ENCODE measurements at places on chromosomes 7 and 10.

- DNase-seq, result no peak
These were observed 30.1 kb downstream of the CAV1 start for GRCh38 chr7:116554911-116555310.

GRCh38 chr7:137243741-137244140 lies 99.8 kb downstream of the PTN start:
- no peak for DNase-seq

GRCh38 chr10:70939441-70940003 lies 51.2 kb upstream of the PCBD1 start:
- DNase-seq, result no peak

DNA sequence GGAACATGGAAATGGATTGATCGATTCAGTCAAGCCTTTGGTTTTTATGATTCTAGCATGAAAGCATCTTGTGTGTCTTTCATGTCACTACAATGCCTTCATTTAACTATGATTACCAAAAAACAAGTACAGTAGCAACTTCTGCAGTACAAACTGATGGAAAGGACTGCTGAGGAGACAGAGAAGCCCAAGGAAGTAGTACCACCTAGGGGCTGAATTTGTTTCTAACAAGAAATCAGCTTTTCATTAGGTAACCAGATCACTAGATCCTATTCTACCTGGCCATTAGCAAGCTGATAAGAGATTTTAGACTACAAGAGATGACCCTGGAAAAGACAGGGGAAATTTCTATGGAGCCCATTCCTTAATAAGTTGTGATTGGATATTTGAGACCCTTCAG lies 3.2 kb upstream of the IFIT1 start:
- no peak for DNase-seq

DNA sequence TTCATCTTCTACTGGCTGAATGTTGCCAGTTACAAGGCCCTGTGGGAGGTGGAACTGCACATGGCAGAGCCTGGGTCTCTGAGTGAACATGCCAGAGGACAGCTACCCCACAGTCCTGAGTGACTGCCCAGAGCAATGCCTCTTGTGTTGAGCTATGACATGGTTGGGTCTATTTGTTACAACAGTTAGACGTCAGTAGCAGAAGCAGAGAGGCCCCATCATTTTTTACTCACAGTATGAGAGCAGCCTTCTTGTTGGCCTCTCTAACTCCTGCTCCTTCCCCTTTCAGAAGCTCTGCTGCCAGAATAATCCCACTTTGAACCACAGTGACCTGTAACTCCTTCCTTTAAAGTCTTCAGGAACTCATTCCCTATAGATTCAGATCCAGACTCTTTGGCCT lies 30.8 kb upstream of the NRP1 start:
- DNase-seq, result no peak

DNA sequence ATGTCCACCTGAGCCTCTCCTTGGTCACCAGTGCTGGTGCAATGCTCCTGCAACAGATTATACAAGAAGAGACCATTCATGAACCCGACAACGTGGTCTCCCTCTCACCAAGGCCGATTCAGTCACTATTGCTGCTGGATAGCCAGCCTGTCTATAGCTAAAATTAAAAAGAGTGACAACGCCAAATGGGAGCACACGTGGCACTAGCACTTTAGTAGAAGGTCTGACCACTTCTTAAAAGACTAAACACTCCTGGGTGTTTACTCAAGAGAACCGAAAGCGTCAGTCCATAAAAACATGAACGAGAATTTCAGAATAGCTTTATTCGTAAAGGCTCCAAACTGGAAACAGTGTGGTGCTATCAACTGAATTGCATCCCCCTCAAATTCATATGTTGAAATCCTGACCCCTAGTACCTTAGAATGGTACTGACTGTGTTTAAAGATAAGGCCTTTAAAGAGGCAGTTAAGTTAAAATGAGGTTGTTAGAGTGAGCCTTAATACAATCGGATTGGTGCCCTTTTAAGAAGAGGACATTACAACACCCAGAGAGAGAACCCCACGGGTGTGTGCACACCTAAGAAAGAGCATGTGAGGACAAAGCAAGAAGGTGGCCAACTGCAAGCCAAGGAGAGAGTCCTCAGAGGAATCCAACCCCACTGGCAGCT lies 4.4 kb upstream of the GALNTL5 start:
- no peak for DNase-seq

DNA sequence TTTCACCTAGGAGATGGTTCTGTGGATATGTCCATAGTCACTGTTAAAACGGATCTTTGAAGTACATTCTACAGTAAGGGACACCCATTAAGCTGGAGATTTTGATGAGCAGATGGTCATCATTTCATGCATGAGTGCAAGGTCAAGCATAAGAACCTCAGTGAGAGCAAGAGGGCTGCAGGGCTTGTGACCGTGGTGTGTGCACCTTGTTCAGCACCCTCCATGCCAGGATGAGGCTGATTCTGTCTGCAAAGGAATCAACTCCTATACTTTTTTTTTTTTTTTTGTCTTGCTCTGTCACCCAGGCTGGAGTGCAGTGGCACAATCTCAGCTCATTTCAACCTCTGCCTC lies 17.6 kb downstream of the PDSS1 start:
- DNase-seq, result no peak

DNA sequence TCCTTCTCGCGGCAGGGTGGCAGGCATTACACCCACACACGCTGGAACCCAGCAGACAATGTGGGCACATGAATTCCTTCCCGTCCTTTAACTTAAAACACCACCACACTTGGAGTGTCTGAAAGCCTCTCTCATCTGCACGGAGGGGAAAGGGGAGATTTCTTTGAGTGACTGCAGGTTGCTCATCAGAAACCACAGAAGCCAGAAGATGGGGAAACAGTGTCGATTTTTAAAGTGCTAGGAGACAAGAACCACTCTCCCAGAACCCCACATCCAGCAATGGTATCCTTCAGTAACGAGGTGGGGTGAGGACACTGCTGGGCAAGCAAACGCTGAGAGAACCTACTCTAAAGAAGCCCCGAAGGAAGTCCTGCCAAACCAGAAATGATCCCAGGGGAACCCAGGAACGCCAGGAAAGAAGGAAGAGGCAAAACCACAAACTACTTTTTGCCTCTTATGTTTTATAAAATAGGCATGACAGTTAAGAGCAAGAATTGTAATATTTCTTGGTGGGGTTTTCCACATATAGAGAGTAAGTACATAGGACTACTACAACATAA lies 254.3 kb downstream of the ELFN1 start:
- no peak for DNase-seq

GRCh38 chr10:121690152-121690848 lies 92.1 kb upstream of the FGFR2 start:
- DNase-seq, result no peak

DNA sequence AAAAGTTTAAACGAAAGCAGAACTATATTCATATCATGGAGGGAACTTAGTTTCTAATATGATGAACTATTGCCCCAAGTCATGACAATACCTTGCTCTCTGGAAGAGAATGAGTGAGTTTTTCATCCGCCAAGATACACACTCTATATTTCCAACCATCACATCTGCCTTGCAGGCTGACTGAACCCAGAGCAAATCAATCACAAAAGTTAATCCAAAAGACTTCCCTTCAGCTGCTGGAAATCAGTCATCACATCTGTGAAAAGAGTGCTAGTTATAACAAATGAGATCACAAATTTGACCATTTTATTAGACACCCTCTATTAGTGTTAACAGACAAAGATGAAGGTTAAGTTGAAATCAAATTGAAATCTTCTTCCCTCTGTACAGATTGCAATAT lies 261.7 kb upstream of the PRKCQ start:
- no peak for DNase-seq

DNA sequence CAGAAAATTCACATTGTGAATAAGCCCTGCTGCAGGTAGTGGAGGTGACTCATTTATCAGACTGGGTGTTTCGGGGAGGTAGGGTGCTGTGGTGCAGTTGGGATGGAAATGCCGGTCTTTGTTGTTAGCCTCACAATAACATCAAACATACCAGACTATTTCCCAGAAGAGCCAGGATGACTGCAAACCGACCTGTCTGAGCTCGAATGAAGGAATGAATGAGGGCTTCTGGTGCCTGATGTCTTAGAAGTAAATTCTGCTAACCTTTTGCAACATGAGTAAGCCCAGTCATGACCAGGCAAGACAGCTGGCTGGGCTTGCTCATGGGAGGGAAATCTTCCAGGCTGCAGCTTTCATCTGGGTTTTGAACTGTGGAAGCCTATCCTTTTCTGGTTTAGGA lies 2.4 kb upstream of the VDAC2 start:
- DNase-seq, result no peak

- no peak for DNase-seq
These were observed 155.2 kb upstream of the GNAI1 start for GRCh38 chr7:79979437-79979836.

DNA sequence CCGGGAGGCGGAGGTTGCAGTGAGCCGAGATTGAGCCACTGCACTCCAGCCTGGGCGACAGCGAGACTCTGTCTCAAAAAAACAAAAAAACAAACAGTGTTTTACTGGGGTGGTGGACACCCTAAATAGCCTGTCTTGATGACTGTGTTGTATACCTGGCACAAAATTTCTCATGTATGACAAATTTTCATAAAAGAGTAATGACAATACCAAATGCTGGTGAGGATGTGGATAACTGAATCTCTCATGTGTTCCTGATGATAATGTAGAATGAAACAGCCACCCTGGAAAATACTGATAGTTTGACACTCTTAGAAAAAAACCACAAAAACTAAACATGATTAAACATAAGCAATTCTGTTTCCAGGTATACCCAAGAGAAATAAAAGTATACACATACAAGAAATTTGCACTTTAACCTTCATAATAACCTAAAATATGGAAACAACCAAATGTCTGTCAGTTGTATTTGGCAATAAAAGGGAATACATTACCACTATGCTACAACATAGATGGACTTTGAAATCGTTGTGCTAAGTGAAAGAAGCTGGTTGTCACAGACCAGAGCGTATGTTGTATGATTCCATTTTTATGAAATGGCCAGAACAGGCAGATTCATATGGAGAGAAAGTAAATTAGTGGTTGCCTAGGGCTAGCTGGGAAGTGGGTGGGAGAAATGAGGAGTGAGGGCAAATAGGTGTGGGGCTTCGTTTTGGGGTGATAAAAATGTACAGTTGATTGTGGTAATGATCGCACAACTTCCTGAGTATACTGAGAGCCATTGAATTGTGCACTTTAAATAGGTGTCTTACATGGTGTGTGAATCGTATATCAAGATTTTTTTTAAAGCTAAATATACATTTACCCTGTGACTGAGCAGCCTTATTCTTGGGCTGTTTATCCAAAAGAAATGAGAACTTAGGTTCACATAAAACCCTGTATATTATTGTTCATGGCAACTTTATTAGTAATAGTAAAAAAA lies 12.5 kb downstream of the WDR37 start:
- no peak for DNase-seq

- DNase-seq, result no peak
These were observed 1035.6 kb upstream of the PHF14 start for GRCh38 chr7:9937944-9938631.

DNA sequence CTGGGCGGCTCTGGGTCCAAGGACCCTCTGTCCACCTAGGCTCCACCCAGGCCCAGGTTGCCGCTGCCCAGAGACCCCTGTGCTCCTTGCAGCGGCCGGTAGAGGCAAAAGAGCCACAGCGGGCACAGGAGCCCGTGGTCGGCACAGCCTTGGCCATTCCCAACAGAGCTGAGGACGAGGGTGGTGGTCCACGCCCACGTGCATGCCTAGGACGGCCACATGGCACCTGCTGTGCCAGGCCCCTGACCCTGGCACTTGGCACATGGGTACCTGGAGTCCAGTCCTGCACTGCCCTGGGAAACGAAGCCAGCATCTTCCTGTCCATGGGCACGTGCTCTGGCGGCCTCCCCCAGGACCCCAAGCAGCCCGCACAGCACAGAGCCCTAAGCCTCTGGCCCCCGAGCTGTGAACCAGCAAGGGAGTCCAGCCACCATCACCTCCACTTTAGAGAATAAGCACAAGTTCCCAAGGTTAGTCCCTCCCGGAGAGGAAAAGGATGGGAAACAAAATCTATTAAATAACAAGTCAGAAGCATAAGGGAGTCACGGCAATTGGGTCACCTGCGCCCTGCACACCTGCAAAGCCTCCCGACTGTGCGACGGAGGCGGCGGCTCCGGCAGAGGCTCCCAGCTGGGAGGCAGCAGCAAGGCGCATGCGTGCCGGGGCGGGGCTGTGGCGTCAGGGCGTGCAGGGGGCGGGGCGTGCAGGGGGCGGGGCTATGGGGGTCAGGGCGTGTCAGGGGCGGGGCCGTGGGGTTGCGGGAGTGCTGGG lies 59.1 kb downstream of the STK32C start:
- DNase-seq, result peak; percentile 72

DNA sequence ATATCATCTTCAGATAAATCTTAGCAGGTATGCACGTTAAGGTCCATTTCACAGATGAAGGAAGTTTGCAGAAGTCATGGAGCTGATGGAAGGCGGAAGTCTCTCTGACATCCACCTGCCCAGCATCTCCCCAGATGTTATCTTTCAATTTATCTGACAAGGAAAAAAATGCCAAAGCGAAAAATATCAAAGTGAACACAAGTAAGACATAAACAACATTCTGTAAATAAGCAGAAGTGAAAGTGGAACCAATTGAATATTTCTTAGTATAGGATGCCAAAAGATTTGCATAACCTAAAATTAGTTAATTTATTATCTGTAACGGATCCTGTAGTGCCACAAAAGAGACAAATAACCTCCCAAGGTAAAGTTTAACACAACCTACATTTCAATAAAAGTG lies 73.6 kb upstream of the NEBL start:
- DNase-seq, result no peak

DNA sequence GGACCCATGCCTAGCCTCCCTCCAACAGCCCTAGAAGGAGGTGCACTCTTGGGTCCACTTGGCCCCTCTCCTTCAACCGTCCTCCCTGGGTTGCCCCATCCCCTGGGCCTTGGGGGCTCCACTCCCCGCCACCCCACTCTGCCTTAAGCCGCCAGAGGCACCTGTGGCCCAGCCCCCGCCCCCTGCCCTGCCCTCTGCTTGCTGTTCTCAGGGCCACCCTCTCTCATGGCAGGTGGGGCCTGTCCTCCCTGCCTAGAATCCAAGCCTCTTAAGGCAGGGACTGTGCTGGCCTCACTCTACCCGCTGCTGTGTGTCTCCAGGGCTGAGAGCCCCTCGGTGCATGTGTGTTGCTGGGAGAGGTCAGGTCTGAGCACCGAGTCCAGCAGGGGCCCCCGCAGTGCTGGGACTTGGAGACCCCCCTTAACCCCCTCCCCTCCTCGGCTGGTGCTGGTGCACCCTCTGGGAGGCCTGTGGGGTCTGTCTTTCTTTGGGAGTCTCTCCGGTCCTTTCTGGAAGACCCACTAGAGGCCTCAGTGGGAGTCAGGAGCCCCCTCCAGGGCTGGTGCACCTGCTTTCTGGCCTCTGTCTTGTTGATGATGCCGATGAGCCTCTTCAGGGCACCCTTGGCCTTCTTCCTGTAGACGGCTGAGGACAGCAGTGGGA lies 43.8 kb downstream of the CFAP46 start:
- no peak for DNase-seq

Data from WTC11 (cell line).